ENCODE measurements at places on chromosomes 3 and 15.
A peak's percentile ranks its signal among the peaks of the same experiment; 100 is the strongest.

DNA sequence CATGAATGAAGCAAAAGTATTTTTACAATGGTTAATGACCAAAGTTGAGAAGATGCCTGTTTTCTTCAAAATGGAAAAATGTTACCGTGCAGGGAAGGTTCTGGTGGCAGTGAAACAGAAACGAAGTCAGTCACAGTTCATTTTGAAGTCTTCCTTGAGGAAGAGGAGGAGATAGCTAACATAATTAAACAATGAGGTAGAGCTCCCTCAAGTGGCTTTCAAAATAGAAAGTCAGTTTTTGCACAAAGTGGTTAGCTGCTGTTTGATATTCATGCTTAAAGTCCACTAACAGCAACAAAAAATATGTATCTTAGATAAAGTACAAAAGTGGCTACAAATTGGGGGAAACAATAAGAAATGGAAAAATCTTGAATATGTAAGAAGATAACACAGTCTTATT is 87.3 kb downstream of the TFG start:
- DNase-seq: peak; percentile 30

- DNase-seq: no peak
These were observed 68.5 kb downstream of the WWTR1 start for GRCh38 chr3:149589332-149589731.

DNA sequence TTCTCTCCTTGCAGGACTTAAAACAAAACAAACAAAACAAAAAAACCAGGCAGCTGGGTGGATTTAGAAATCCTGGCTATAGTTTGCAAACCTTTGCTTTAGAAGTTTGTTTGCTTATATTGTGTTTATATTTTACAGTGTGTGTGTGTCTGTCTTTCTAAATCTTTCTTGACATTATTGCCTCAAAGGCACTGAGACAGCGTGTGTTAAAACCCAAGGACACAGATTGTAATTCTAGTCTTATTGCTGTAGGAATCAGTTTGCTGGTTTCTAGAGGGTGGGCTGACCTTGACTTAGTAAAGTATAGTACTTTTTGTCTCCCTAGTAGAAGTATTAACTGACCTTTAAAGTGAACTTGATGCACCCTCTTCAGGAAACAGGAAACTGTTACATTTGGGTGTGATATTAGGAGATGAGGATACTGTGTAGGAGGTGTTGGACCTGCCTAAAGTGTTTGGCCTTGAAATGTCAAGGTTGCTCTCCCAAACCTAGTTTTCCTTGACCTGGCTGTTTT is 71.0 kb downstream of the TCF12 start:
- DNase-seq: no peak

GRCh38 chr15:40052604-40053003 is 13.6 kb upstream of the SRP14 start:
- DNase-seq: no peak

- DNase-seq: no peak
These were observed 36.7 kb upstream of the CP start for GRCh38 chr3:149258298-149258697.

- DNase-seq: no peak
These were observed 18.9 kb upstream of the CSPG4 start for GRCh38 chr15:75731248-75732151.

GRCh38 chr15:101006931-101007691 is 88.0 kb downstream of the LRRK1 start:
- no peak for DNase-seq
